Pons (tissue), 1 donor: ENCODE measurements at places on chromosomes 6 and 20.

- peak; percentile 52 for DNase-seq
These were observed 11.1 kb downstream of the YWHAB start for GRCh38 chr20:44896583-44896982.

DNA sequence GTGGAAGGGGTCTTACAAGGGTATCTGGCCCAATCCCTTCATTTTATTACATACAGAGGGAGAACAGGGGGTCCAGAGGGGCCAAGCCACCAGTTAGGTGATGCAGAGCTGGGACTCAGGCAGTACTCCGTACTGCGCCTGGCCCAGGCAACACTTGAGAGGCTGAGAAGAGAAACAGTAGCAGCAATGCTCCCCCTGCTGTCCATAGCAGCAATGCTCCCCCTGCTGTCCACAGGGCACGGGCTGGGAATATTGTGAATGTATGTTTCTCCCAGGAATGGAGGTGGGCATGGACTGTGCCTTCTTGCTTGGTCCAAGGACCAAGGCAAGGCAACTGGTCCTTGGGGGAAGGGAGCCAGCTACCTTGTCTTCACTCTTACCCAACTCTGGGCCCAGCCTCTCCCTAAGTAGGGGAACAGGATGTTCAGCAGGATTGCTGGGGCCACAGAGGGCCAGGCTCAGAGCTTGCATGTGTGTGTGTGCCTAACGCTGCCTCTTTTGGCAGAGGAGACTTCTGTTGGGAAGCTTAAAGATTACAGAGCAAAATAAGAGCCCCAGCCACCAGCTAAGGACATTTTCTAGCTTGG lies 14.8 kb upstream of the FAM83C start:
- peak; percentile 40 for DNase-seq

- no peak for DNase-seq
These were observed 57.6 kb upstream of the HMGCLL1 start for GRCh38 chr6:55636406-55637102.

DNA sequence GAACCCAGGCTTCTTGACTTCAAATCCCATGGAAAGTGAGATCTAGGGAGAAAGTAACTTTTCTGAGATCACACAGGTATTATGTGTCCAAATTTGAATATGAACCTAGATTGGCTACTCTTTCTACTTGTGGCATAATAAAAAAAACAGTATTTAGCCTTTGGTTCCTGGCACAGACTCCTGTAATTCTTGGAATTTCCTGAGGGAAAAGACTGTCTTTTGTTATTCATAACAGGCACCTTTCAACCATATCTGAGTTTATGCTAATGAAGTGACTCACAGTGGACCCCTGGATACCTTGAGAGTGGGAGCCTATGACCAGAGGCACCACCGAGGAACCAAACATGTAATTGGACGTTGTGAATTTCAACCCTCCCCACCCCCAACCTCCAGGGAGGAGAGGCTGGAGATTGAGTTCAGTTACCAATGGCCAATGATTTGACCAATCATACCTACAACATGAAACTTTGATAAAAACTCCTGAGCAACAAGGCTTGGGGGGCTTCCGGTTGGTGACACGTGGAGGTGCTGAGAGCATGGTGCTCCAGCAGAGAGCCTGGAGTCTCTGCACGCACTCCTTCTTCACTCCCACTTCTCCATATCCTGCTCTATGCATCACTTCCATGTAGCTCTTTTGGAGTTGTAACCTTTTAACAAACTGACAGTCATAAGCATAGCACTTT lies 48.8 kb downstream of the LAMA4 start:
- no peak for DNase-seq

DNA sequence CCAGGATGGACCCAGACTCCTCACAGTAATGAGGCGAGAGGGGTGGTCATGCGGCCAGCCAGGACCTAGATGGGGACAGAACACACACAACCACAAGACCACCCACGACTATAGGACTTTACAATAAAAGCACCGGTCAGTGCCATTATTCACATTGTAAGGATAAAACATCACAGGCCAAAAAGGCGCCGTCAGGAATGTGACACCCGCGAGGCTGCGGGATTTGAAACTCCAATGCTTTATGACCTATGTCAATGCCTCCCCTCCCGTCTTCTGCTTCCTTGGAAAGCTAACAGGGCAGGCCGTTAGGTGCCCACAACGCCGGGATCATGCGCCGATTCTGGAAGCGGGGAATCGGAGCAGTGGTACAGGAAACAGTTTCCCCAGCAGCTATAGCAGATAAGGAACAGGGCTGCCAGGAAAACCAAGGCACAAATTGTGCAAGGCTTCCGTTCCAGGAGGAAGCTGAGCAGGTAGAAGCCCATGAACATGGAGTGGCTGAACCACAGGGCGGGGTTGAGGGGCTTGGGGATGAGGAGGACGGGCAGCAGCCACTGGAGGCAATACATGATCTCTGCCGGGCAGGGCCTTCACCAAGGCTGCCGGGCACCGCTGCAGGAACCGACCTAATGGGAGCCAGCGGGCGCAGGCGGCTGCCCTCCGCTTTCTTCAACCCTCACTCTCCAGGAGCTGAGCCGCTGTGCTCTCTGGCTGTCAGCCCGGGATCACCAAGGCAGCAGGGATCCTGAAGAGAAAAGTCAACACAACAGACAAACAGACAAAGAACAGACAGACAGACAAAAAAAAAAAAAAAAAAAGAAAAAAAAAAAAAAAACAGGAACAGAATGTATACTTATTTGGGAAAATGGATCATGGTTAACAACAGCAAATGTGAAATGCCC lies 2.2 kb upstream of the NNAT start:
- DNase-seq = peak; percentile 26

GRCh38 chr6:56625356-56625755 lies 17.3 kb downstream of the DST start:
- DNase-seq = no peak

GRCh38 chr6:142627474-142627873 lies 317.5 kb downstream of the HIVEP2 start:
- no peak for DNase-seq

GRCh38 chr6:11851387-11851786 lies 72.8 kb upstream of the ADTRP start:
- no peak for DNase-seq

- no peak for DNase-seq
These were observed 120.4 kb upstream of the MAP3K7 start for GRCh38 chr6:90707246-90707645.

GRCh38 chr6:170082067-170082466 lies 208.8 kb downstream of the DLL1 start:
- no peak for DNase-seq

- DNase-seq = no peak
These were observed 191.3 kb upstream of the ARG1 start for GRCh38 chr6:131381709-131382093.
